ENCODE measurements at places on chromosomes 11 and 22. TPM values are rescaled to one million over a fixed set of nuclear protein-coding genes. Genes with fewer than 3 reads are reported as not detected.

The CDC42EP2 gene
- 6.1 TPM for total RNA-seq

The HORMAD2 gene
- total RNA-seq, result 0.41 TPM

The ASCL2 gene
- 0.82 TPM for total RNA-seq

The TMEM184B gene
- total RNA-seq, result 6.9 TPM

The CCDC87 gene
- 1.2 TPM for total RNA-seq

The NPAS4 gene
- under 0.01 TPM for total RNA-seq

The UVRAG gene
- 35.9 TPM for total RNA-seq

All from frontal cortex (tissue), 4 donors.